Stimulated activated CD4-positive, alpha-beta T cell treated with anti-CD3 and anti-CD28 coated beads, Interleukin-1b, Interleukin-23, amount 100 ng/mL, for 48 hours (primary cell): ENCODE measurements at places on chromosomes 12 and 14.
A peak's percentile ranks its signal among the peaks of the same experiment; 100 is the strongest.

DNA sequence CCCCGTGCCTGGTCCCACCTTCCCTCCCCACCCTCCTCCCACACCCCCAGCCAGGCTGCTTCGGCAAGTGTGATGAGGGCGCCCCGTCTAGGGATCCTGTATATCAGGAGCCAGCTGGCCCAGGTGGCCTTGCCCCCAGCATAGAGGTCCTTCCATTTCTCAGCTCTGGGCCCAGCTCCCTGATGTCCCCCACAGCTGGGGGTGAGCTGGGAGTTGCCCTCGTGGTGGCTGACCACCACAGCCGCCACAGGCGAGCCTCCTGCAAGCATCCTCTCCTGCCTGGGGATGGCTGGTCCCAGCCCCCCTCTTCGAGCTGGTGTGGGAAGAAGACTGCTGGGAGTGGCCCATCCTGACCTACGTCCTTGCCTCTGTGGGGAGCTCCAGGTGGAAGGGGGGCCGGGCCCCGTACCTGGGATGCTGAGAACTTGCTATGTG, 7.4 kb downstream of the ASPG start:
- DNase-seq = no peak

GRCh38 chr14:75422169-75422568, 5.7 kb upstream of the JDP2 start:
- peak; percentile 68 for DNase-seq

DNA sequence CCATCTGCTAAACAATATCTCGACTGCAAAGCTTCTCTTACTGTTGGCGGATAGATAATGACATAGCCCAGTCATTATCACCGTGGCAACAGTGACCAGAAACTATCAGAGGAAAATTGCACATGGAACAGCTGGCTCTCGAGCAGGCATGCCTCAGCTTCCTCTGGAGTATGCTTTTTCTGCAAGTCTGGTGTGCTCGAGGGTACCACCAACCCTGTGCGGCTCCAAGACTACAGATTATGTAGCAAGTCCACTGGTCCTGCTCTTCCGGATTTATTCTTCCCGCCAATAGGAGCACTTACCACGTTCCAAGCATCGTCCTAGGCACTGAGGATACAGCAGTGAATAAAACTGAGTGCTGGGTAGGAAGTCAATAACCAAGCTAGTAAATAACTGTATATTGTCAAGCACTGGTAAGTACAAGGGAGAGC, 1.4 kb upstream of the GLRX5 start:
- no peak for DNase-seq

GRCh38 chr14:99930420-99931274, 134.6 kb upstream of the EVL start:
- DNase-seq = peak; percentile 69

DNA sequence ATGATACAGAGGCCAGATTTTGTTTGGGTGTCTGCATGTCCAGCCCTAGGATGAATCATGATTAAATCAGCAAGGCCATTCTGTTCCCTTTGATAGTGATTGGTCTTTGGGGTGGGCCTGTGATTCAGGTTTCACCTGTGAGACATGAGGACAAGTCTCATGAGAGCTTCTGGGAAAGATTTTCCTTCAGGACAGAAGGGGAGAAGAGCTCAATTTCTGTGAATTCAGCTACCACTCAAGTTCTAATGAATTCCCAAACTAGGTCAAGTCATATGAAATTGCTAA, 73.4 kb downstream of the ZNF664 start:
- DNase-seq = no peak

DNA sequence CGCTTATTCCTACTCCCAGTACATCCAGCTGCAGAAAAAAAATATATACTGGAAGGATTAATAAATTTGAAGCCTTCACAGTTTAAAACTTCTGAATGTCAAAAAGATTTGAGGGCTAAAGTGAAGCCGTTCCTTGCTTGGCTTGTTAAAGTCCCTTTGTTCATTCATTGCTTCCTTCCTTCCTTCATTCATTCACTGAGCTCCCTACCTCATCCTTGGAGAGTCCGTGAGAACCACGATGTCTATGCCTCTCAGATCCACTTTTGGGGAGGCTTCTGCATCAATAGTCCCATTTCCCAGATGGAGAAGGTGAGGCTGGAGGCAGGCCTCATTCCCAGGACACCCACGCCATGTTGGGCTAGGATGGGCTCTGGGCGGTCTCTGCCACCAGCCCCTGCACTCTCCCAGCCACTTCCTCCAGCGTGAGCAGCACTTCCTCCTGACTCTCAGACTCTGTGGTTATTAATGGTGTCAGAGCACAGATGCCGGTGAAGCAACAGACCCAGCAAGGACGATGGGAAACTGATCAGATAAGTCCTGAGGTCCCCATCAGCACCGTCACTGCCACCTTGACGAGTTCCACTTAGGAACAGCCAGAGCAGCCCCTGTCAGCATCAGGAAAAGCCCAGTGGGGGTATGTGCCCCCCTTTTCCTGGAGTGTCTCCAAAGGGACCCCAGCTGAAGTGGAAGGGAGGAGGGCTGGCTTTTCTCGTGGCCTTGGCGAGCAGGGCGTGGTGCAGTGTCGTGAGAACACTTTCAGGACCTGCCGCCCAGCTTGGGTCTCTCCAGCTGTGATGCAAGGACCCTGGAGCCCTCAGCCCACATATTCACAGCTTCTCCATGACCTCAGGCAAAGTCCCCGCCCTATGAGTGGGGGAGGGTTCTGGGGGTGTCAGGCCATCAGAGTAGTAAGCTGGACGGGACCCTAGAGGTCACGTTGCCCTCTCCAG, 21.2 kb downstream of the ASB2 start:
- DNase-seq = no peak

GRCh38 chr14:104827177-104828055, 26.5 kb downstream of the ZBTB42 start:
- peak; percentile 64 for DNase-seq

GRCh38 chr14:102164241-102164641, 24.5 kb downstream of the WDR20 start:
- no peak for DNase-seq

GRCh38 chr14:63893701-63894458, 41.1 kb downstream of the SYNE2 start:
- no peak for DNase-seq

GRCh38 chr14:61365667-61366212, 44.4 kb downstream of the PRKCH start:
- no peak for DNase-seq

DNA sequence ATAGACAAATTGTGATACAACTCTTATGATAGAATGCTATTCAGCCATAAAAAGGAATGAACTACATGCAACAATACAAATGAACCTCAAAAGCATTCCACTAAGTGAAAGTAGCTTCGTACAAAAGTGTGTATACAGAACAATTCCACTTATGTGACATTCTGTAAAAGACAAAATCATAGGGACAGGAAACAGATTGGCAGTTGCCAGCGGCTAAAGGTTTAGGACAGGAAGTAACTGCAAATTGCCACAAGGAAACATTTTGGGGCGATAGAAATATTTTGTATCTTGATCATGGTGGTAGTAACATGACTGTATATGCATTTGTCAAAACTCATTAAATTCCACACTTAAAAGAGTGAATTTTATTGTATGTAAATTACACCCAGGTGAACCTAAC, 113.4 kb downstream of the CAPZA3 start:
- DNase-seq = no peak

- DNase-seq = no peak
These were observed 84.9 kb downstream of the DUSP6 start for GRCh38 chr12:89267404-89267803.

- DNase-seq = no peak
These were observed 7.3 kb downstream of the PHLDA1 start for GRCh38 chr12:76024102-76024781.

DNA sequence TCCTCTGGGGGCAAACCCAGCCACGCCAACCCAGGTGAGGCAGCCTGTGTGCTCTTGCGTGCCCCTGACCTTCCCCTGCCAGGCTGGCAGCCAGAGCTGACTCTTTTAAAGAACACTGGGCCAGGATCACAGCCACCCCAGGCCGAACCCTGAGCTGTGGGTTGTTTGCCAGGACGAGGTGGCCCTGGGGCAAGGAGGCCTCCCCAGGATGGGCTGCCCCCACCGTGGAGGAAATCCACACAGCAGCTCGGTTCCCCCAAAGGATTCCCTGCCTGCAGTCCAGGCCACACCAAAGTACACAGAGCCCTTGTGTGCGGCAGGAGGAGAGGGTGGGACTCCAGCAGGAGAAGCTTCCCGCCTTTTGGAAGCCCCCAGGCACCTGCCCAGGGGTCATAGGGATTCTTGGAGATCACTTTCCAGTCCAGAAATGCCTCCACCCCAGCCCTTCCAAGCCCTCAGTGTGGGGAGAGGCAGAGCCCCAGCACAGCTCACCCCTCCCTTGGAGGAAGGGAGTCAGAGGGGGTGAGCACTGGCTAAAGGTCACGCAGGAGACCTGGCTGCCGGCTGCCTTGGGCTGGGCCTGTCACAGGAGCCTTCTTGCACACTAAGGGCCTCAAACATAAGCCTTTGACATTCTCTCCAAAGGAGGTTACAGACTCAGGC, 115.6 kb downstream of the CALM1 start:
- no peak for DNase-seq

DNA sequence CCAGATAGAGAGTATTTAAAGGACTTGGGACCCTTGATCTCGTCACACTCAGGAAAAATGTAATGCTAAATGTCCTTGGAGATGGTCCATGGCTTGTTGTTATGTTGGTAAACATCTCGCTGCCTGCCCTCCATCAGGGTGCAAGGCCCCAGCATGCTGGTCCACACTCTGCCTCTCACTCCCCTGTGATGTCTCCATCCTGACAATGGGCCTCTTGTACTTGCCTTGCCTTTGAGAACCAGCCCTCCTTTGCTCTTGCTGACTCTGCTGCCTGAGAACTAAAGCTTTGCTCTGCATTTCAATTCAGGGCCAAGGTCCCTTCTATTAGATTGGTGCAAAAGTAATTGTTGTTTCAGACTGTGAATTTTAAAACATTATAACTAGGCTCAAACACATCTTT, 131.0 kb upstream of the LMNTD1 start:
- DNase-seq = no peak

- DNase-seq = no peak
These were observed 140.0 kb upstream of the LHX5 start for GRCh38 chr12:113611652-113612051.

GRCh38 chr12:52171950-52172512, 19.8 kb downstream of the KRT80 start:
- peak; percentile 19 for DNase-seq

DNA sequence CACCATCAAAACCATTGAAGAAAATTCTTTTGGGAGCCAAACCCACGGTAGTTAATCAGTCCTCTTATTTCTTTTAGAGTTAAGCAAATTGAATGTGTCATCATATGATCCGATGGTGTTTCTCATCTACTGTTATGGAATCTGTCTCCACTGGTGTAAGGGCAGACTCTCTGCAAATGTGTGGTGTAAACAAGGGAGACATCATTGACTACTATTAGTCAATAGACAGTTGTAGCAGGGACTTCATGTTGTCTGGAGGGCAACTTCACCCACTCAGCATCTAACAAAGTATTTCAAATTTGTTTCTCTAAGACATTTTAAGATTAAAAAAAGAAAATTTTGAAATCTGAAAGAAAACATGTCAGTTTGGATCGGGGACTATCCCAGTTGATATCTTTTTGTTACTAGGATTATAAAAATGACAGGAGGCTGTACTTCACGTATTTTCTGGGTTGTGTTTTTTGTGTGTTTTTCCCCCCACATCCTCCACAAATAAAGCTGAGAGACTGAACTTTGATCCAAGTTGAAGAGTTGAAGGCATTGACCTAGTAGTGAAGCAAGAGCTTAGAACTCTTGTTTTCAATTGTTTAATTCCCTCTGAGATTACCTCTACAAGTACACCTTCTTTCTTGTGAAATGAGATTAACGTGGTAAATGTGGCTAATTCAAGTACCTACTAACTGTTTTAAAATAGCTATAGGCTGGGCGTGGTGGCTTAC, 4.0 kb downstream of the GOLGA5 start:
- no peak for DNase-seq

GRCh38 chr14:59583755-59584154, 7.1 kb upstream of the CCDC175 start:
- DNase-seq = no peak

DNA sequence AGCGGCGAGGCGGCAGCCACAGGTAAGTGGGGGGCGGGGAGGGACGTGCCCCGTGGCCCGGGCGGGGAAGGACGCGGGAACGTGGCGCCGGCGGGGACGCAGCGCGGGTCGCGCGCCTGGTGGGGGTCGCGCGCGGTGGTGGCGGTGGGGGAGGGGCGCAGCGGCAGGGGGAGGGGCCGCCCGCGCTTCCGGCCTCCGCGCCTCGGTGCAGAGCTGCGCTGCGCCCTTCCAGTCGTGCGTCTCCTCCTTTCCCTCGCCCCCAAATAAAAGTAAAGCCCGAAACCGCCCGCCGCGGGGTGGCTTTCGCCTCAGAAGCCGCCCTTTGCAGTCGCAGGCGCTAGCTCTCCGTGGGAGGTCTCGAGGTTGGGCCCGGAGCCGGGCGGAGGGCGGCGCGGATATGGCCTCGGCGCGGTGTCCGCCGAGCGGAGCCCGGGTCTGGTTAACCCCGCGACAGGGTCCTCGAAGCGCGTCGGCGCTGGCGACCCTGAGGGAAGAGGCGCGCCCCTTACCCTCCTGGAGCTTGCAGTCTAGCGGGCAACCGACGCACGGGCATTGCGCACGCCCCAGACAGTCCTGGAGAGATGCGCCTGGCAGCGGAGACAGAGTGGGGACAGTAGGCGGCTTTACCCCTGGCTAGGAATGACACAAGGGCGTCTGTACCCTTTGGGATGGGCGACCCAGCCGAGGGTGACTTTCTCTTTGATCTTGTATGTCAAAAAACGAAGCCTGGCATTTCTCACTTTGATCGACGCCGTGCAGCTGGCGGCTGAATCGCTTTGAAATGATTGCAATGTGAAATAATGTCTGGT, 589 bp downstream of the ATF1 start:
- DNase-seq = peak; percentile 75

DNA sequence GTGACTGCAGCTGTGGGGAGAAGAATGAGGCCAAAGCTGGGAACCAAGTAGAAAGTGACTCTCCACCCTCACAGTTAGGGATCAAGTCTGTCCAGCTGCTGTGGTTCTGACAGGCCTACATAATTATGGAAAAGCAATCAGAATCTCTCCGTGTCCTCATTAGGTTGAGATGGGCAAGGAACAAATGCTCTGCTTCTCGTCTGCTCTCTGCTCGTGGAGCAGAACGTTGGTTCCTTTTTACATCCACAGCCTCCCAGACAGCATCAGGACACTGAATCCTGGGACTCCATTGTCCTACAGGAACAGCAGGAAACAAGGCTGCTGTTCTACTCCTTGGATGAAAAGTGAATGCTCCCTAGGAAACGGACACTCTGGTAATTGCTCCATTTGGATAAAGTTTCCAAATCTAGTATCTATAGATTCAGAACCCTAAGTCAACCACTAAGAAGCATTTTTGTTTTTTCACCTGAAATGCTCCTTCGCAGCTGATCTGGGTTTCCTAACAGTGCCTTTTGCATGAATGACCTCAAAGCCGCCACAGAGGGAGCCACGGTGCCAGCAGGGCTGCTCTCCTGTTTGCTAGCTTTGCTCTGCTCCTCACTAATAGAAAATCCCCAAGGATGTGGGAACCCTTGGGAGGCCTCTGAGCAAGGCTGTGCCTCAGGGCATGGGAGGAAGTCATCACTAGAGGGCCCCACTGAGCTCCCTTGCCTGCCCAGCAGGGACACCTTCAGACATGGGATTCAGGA, 102.0 kb downstream of the EGLN3 start:
- DNase-seq = peak; percentile 13

- no peak for DNase-seq
These were observed 152.1 kb downstream of the SLC8A3 start for GRCh38 chr14:70036665-70037064.

- no peak for DNase-seq
These were observed 16.3 kb downstream of the COX16 start for GRCh38 chr14:70343141-70343540.

GRCh38 chr14:91350813-91351511, 66.7 kb downstream of the CCDC88C start:
- DNase-seq = peak; percentile 76

- no peak for DNase-seq
These were observed 41.8 kb downstream of the ATP6V1D start for GRCh38 chr14:67317822-67318221.
